CD4-positive, alpha-beta T cell treated with Interleukin-15 for 1 hour (primary cell): ENCODE measurements at places on chromosomes 11 and 22.

- peak; percentile 33 for DNase-seq
Observed at GRCh38 chr22:21762712-21763581, 27.4 kb upstream of the YPEL1 start.

DNA sequence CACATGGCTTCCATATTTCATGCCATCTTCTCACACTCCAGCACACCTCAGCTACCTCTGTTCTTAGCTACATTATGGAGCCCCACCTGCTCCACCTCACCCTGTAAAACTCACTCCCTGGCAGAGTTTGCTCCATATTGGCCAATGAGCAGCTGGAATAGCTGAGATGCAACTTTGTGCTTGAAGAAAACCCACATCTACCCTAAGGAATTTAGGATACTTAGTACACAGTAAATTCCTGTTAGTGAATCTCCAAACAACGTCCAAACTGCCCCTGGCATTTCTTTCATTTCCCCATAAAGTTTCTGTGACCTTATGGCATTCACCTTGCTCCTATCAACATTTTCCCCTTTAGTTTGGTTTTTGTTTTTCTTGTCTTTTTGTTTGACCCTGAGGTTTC is 2.2 kb upstream of the VWCE start:
- DNase-seq, result no peak

DNA sequence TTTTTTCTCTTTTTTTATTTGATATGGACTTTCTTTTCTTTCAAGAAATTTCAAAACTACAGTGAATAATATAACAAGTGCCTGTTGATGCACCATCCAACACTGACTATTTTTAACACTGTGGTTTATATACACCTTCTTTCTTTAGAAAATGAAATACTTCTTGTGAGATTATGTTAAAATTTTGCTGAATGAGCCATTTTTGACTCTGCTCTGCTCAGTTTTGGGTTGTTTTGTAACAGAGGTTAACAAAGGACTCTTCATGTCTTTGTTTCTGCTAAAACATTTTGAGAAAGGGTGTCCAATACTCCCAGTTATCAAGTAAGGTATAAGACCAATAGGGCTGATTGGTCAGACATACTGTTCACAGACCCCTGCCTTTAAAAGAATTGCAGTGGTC is 44.0 kb upstream of the TENM4 start:
- DNase-seq, result no peak

DNA sequence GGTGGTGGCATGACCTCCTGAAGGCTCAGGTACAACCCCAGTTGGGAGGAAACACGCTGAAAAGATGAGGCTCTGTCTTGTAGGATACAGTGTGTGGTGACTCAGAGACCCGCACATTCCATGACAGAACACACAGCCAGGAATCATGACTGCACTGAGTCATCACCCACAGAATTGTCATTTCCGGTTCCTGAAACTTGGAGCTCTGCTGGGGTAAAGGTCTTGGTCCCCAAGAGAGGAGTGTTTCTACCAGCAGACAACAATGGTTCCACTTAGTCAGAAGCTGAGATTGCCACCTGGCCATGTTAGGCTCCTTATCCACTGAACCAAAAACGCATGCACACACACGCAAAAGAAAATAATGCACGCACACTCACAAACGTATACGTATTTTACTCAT is 31.5 kb upstream of the CYB5R3 start:
- DNase-seq, result peak; percentile 37

DNA sequence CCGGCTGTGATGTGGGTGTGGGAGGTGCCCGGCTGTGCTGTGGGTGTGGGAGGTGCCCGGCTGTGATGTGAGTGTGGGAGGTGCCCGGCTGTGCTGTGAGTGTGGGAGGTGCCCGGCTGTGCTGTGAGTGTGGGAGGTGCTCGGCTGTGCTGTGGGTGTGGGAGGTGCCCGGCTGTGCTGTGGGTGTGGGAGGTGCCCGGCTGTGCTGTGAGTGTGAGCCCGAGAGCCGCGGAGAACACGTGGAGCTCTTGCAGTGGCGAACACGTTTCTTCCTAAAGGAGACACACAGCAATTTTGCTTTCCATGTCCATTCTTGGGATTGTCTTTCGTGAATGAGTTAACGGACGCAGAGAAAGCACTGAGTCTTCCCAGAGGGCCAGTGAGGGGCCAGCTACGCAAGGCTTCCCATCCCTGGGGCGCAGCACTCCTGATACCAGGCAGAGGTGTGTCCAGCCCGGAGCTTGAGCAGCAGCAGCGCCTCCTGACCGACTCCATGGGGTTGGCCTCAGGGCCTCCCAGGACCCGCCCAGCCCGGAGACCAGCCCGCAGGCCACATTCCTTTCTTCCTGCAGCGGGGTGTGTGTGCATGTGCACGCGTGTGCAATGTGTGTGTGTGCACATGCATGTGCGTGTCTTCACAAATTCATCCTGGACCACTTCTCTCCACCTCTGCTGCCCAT is 245.0 kb upstream of the B3GAT1 start:
- DNase-seq, result peak; percentile 42

GRCh38 chr11:69227271-69227670 is 66.7 kb upstream of the MYEOV start:
- DNase-seq, result no peak

DNA sequence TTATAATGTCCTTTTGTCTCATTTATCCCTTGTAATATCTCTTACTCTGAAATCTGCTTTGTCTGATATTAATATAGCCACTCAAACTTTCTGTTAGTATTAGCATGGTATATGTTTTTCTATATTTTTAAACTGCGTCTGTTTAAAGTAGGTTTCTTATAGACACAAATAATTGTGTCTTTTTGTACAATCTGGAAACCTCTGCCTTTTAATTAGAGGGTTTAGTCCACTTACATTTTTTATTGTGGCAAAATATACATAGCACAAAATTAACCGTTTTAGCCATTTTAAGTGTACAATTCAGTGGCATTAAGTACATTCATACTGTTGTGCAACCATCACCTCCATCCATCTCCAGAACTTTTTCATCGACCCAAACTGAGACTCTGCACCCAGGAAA is 28.6 kb downstream of the PARVG start:
- no peak for DNase-seq

- no peak for DNase-seq
Observed at GRCh38 chr22:24894998-24895397, 51.5 kb downstream of the LHFPL7 start.

GRCh38 chr22:46366801-46367706 is 31.5 kb downstream of the TRMU start:
- DNase-seq, result no peak

GRCh38 chr11:73652046-73652730 is 5.8 kb downstream of the PLEKHB1 start:
- DNase-seq, result no peak

GRCh38 chr22:38950527-38951295 is 6.7 kb upstream of the APOBEC3A start:
- DNase-seq, result no peak

DNA sequence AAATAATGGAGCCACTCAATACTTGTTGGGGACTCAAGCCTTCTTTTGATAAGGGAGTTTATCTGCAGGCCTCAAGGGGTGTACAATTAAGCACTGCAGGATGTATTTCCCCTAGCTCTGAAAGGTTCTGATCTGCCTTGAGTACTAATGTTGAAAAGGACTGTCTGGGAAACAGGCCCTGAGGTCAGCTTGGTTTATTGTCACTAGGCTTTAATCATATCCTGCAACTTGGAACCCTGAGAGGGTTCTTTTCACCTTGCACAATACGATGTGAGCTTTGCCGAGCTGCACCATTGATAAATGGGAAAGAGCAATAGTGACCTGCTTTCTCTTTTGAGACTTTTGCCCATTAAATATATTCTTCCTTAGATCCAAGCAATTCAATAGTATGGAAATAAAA is 31.6 kb upstream of the HORMAD2 start:
- no peak for DNase-seq

GRCh38 chr11:33635161-33635560 is 65.5 kb downstream of the C11orf91 start:
- no peak for DNase-seq

- DNase-seq, result no peak
Observed at GRCh38 chr22:32646476-32646875, 155.0 kb upstream of the TIMP3 start.

DNA sequence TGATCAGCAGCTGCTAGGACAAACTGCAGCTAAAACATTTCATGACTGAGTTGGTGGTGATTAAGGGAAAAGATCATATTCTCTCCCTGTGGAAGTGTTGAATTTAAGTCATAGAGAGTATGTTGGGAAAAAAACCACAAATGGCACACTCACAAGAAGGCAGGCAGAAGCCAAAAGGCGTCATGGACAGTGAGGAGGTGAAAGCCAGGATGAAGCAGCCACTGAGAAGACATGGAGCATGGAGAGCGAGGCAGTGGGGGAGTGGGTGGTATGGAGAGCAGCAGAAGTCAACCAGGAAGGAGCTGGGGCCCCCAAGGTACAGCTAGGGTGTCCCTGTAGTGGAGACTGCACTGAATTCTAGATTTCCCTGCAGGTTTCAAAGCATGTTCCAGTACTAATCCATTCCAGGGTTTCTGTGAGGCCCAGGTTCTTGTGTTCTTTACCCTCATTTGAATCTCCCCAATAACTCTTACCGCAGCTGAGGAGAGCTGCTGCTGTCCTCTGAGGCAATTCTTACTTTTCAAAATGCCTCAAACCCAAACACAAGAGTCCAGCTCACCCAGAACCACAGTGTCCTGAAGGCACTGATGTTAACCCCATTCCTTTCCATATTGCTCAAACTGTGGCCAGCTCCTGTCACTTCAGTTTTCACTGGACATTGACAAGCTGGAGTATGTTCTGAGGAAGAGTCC is 191.8 kb upstream of the E2F8 start:
- no peak for DNase-seq

DNA sequence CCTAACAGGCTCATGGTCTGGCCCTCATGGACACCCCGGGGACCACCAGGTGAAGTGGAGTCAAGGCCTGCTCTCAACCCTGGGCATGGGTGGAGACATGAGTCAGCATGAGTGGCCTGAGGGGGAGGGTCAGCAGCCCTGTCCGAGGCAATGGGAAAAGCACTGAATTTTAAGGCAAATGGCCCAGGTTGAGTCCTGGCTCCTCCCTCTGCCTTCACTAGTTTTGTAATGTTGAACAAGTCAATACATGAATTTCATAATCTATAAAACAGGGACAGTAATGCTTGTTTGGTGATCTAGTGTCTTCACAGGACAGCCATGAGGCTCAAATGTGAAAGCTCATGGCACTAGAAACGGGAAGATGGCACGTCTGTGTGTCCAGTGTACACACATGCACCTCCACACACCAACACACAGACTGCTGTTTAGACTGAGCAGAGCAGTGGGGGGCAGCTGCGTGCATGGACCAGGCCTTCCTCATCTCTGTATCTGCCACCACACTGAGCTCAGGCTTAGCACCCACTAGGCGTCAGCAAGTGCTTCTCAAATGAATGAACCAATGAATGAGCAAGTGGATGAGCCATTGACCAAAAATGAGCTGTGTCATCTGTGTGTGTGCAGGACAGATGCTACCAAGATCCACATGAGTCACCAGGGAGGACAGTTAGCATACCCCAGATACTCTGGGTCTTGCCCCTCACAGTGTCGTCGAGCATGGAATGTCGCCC is 63.4 kb downstream of the NRXN2 start:
- DNase-seq, result peak; percentile 37

DNA sequence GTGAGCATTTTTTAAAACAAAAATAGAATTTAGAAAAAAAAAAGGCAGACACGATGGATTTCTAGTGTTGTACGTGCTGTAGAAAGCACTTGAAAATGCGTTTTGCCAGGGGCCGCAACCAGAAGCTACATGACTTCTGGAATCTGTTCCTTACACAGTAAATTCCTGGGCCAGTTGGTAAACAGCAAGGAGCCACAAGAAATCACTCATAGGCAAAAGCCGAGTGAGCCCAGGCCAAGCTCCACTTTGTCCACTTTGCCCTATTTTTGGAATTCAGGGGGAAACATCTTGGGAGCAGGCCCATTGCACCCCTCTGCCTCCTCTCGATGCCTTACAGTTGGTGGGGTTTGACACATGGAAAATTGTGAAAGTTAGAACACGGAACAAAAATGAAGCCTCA is 4.1 kb upstream of the CELSR1 start:
- no peak for DNase-seq

DNA sequence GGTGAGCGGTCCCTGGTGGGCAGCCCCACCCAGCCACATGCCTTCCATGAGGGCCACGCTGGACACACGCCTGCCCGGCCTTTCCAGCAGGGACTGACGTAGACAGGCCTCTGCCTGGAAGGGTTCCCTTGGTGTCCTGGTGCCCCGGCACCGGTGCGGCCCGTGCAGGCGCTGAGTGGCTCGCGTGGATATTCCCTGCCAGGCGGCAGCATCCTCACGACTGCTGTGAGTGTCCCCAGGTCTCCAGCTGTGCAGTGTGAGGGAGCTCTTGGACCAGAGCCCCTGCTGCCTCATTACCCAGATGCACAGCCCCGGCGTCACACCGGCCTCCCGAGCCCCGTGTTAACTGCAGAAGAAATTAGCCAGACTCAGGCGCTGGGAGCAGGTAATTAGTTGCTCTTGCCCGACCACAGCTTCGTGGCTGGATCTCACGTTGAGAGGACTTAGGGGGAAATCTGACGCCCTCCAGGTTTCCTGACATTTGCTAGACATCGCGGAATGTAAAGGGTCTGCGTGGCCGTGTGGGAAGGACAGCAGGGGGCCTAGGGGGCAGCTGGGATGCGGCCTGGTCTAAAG is 1196.3 kb downstream of the BRD1 start:
- DNase-seq, result no peak

- DNase-seq, result peak; percentile 57
Observed at GRCh38 chr11:3836903-3837302, 3.9 kb downstream of the RHOG start.

GRCh38 chr22:20777420-20778177 is 3.7 kb downstream of the SERPIND1 start:
- DNase-seq, result no peak

DNA sequence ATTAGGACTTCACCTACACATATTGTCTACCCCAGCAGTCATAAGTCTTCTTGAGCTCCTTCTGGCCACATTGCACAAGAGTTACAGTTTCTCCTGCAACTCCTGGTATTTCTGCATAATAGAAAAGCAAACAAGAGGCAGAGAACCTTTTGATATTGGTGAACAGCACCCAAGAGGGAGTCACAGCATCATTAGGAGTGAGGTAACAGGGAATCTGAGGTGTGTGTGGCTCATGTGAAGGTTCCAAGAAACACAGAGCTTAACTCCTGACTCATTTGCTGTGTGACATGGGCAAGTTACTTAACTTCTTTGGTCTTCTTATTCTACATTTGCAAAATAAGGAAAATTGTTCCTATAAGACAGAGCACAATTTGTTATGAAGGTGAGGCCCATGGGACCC is 374.6 kb downstream of the INSC start:
- no peak for DNase-seq

DNA sequence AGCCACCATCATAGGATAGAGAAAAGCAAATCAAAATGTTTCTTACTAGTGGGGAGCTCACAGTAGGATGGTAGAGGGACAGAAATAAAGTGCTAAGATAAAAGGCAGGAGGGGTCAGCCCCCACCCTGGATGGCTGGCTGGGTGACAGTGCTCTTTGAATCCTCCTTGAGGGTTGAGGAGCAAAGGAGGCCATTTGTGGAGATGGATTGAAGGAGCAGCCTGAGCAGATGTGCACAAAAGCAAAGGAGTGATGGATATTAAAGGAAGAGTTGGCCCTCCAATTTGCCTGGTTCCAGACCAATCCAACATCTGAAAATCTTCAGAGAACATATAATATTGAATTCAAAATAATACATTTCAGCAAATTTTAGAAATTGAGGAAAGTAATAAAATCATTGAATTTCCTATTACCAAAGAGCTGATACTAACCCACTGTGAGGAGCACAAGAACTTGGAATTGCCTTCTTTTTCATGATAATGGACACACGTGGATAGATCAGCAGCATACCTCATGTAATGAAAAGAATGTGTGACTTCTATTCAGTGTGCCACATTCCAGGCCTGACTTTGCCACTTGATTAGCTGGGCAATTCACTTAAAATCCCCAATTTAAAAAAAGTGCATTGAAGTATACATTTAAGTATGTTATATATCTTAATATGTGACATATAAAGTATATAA is 287.0 kb downstream of the FAT3 start:
- DNase-seq, result no peak
